ENCODE measurements at places on chromosomes 1 and 21.

- no peak for DNase-seq
Measured at GRCh38 chr1:154743526-154744036, 126.5 kb downstream of the KCNN3 start.

DNA sequence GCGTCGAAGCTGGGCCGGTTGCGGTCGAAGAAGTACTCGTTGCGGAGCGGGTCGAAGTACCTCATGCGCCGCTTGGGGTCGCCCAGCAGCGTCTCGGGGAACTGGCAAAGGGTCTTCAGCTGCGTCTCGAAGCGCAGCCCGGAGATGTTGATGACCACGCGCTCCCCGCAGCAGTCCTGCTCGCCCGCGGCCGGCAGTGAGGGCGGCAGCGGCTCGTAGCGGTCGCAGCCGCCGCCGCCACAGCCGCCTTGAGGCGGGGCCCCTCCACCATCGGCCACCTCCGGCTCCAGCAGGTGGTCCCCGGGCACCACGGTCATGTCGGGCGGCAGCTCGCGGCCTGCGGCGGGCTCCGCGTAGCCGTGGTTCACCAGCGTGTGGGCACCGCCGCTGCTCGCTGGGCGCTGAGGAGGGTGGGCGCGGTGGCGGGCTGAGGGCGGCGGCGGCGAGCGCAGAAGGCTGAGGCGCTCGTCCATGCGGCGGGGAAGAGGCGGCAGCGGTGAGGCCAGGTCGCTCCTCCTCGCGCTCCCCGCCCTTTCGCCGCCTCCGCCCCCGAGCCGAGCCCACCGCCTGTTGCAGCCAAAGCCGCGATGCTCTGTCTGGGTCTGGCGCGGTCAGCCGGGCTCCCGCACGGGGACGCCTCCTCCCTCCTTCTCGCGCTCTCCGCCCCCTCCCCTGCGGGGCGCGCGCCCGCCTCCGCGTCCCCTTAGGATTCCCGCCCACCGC lies at the start of gene KCNA3:
KCNA3 (minus strand) TSS at position 604 of the 723 bp plus-strand sequence; CDS start at position 473, 131 bp downstream.
- no peak for DNase-seq

DNA sequence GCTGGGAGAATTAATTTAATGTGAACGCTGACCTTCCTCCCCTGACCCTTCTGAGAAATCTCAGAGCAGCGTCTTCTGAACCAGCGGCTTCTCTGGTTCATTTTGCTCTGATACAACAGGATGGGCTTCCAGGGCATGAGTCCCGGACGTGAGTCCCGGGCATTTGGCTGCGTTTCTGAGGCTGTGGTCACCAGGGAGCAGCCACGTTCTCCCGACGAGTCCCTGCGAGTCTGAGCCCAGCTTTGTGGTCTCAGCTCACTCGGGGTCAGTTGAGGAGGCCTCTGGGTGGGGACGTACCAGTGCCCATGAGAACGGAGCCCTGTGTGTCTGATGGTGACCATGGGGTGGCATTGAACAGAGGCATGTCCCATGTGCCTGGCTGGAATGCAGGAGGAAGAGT lies 17.7 kb upstream of the OBSCN start:
- no peak for DNase-seq

DNA sequence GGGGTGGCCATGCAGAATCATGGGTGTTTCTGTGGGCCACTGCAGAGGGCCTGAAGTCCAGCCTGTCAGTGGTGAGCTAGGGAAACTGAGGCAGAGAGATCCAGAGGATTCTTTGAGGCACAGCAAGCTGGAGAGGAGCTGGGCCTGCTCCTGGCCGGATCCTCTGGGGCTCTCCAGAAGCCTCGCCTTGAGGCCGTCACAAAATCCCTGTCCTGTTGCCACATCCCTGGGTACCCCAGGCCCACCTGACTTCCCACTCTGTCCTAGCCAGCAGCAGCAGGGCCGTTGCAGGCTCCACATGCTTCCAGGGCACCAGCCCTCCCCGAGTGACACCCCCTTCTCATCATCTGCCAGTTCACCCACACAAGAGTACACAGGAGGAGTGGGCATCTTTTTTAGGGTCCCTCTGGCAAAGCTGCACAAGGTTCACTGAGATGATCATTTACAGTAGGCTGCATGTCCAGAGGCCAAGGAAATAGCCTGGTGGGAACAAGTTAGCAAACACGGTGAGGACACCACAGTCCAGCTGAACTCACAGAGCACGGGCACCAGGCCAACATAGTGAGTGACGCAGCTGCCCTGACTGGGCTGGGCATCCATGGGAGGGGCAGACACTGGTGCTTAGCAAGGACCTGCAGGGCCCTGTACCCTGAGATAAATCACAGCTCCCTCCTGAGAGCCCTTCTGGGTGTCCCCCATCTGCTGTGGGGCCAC lies 25.1 kb upstream of the TSPEAR start:
- DNase-seq, result no peak

GRCh38 chr1:83929184-83929583 lies 69.7 kb downstream of the TTLL7 start:
- DNase-seq, result no peak

DNA sequence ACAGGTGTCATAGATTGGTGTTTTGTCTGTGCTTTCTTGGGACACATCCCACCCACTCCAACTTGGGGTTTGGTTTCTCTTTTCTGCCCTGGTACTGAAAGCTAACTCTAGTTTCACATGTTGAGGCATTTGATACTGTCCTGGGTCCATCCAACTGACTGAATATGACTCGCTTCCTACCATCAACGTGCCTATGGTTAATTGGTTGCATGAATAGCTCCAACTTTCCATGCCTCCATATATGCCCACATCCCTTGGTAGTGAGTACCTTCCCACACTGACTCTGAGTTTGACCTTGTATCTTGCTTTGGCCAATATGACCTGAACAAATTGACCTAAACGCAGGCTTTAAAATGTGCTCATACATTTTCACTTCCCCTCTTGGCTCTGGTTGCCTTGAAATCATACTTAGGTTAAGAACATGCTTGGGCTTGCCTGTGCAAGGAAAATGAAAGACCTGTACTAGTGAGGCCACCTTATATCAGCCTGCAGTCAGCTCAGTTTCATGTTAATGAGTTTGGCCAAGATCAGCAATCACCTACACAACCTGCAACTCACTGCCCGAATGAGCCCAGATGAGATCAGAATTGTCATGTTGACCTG lies 81.0 kb upstream of the KCNK2 start:
- DNase-seq, result no peak

DNA sequence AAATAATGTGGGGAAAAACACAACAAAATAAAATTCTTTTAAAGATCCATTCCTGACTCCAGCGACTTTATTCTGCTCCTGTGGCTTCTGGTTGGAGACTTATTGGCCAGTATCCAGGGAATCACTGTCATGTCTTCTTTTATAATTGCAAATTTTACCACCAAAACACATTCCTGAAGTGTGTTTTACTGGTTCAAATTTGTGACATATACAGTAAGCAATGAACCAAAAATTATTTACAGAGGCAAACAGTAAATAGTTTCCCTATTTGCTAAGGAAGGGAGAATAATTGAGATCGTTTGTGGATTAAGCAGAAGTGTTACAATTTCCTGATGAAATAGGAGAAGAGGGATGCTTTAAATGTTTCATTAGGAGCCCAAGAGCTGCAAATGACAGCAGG lies 118.7 kb downstream of the ZNF281 start:
- DNase-seq, result no peak

GRCh38 chr1:151817353-151817730 lies 12.1 kb upstream of the LINGO4 start:
- no peak for DNase-seq

DNA sequence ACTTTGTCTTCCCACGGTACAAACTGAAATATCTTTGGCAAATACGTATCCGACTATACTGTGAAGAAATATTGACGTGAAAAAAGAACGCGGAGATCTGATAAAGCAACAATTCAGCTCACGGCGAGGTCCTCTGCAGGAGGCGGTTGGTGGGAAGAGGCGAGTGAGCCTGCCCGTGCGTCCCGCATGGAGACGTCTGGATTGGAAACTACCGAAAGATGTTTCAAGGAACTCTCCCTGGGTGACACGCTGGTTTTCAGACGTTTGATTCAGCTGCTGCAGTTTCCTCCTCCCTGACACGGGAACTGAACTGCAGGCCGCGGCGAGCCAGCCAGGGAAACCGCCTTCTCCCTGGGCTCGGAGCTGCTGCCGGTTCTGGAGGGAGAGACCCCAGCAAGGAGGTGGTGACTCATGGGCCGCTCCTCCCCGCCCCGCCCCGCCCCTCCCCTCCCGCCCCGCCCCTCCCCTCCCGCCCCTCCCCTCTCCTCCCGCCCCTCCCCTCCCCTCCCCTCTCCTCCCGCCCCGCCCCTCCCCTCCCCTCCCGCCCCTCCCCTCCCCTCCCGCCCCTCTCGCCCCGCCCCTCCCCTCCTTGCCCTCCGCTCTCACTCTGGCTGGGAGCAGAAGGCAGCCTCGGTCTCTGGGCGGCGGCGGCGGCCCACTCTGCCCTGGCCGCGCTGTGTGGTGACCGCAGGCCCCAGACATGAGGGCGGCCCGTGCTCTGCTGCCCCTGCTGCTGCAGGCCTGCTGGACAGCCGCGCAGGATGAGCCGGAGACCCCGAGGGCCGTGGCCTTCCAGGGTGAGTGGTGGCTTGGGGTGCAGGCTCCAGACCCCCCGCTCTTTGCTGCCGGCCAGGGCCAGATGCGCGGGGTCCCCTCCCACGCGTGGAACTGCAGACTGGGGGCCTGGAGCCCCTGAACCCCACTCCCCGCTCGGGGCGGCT lies at the start of gene COL6A1:
COL6A1 (plus strand) TSS at position 620 of the 941 bp plus-strand sequence; CDS start at position 701, 81 bp downstream.
- DNase-seq, result no peak

- no peak for DNase-seq
Measured at GRCh38 chr21:45458281-45459170, 53.6 kb downstream of the COL18A1 start.

DNA sequence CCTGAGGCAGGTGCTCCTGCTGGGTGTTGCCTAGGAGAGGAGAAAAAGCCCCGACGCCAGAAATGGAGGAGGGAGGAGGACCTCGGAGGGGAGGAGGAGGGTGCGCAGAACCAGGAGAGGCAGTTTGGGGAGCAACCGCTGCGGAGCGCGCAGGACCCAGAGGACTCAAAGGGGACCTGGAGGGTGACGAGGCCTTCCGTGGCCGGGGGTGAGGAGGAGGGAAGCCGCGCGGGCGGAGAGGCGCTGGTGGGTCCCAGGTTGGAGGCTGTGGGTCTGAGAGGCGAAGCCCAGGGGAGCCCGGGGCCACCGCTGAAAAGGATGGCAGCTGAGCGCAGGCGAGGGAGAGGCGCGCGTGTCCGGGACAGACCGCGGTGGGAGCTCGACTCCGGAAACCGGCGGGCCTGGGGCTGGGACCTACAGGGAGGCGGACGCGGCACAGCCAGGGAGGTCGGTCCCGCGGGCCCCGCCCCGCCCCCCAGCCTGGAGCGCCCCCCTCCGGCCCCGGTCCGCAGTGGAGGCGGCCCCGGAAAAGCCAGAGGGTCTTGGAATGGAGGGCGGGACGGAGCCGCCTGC lies 15.1 kb downstream of the RNF223 start:
- no peak for DNase-seq

- no peak for DNase-seq
Measured at GRCh38 chr21:46219591-46220239, 8.9 kb downstream of the LSS start.

- DNase-seq, result no peak
Measured at GRCh38 chr1:41382480-41383090, 21.4 kb downstream of the FOXO6 start.

DNA sequence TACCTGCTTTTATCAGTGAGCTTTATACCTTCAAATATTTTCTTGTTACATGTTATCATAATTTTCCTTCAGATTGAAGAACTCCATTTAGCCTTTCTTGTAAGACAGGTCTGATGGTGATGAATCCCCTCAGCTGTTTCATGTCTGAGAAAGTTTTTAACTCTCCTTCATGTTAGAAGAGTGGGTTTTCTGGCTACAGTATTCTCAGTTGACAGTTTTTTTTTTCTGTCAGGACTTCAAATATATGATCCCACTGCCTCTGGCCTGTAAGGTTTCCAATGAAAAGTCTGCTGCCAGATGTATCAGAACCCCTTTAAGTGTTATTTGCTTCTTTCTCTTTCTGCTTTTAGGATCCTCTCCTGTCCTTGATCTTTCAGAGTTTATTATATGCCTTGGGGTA lies 248.2 kb downstream of the LBR start:
- no peak for DNase-seq

DNA sequence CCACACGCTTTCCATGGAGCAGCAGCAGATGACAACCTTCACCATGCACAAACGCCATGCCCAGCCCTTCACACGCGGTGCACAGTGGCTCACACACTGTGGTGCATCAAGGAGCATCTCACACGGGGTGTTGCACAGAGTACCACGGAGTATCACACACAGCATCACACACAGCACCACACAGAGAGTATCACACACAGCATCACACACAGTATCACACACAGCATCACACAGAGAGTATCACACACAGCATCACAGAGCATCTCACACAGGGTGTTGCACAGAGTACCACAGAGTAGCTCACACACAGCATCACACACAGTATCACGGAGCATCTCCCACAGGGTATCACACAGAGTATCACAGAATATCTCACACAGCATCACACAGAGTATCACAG lies 122.2 kb upstream of the RAB4A start:
- no peak for DNase-seq

DNA sequence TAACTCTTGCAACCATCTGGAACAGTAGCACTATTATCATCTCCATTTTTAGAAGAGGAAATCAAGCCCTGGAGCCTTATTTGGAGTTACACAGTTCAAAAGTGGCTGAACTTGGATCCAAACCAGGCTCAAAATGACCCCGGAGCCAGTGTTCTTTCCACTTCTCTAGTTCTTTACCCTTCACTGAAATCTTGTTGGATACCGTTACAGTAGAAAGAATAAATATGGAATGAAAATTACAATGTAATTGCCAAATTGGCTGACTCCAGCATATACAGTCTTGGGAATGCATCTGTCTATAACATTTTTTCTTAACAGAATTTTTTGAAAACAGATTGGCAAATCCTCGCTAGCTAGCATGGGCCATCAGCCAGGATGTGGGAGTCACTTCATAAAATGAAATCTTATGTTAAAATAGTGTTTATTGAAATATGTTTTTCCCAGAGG lies 261.4 kb downstream of the CTH start:
- DNase-seq, result no peak

DNA sequence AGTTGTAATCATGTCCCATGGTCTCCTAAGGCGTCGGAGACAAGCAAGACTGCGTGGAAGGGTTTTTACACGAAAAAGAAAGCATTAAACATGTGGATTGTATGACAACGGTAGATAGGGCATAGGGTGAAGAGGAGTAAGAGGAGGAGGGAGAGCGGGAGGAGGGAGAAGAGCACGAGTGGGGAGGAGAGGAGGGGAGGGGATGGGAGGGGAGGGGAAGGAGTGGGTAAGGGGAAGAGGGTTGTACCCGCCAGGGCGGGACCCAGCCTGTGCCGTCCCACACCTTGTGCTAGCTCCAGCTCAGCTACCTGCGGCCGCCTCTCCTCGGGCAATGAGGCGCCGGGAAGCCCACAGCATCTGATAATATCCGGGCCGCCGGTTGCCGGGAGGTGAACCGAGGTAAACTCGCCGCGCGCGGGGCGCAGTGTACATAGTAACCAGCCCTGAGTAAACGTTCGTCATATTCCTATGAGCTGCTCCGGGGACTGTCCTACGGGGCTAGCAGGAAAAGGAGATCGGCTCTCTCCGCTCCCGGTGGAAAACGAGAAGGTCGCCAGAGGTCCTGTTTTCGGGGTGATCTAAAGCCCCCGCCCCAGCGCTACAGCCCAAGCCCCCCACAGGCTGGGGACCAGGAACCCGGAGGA lies 449 bp upstream of the RCAN3 start:
- peak; percentile 69 for DNase-seq

Measured in liver (tissue), 10 donors.